Activated CD4-positive, alpha-beta T cell treated with anti-CD3 and anti-CD28 coated beads, Interleukin-2, Interleukin-4, amounts not matched to agents 100 ng/mL and 50 ng/mL, durations not matched to agents 16 hours and 8 hours (primary cell): ENCODE measurements at places on chromosomes 7 and 10.

- no peak for DNase-seq
These were observed 32.3 kb downstream of the PPIF start for GRCh38 chr10:79379512-79380124.

DNA sequence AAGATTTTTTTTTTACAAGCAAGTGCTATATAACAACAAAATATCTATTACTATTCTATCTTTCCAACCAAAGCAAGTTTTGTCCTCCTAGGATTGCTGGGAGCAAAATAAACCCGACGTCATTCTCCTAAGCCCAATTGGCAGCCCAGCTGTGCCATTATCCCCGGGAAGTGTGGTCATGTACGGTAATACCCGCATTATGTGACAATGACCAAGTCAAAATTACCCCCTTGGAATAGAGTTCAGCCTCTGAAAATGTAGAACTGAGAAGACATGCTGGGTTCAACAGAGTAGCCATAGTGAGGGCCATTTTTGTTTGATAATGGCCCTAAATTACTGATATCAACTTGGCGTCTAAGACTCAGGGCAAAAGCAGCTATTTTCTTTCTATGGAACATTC lies 215.5 kb downstream of the LRRTM3 start:
- no peak for DNase-seq

GRCh38 chr7:71842381-71842780 lies 569.8 kb downstream of the CALN1 start:
- no peak for DNase-seq

GRCh38 chr7:35331730-35332678 lies 78.1 kb upstream of the TBX20 start:
- DNase-seq, result no peak

DNA sequence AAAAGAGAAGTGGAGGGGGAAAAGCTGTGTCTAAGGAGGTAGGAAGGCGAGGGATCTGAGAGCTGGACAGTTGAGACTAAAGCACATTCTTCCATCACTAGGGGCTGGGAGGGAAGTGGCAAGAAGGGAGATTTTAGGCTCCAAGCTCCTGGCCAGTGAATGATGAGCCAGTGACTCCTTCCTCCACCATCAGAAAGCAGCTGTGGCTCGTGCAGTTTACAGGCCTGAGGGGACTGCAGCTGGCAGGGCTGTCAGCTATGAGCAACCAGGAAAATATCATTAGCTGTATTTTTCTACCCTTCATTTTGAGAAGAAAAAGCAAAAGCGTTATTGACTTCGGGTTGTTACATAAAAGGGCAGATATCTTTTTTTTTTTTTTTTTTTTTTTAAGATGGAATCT lies 60.7 kb downstream of the GPAM start:
- DNase-seq, result no peak

GRCh38 chr10:120262857-120263547 lies 194.0 kb upstream of the PLPP4 start:
- DNase-seq, result no peak

GRCh38 chr7:30451539-30452279 lies 26.9 kb downstream of the NOD1 start:
- no peak for DNase-seq

DNA sequence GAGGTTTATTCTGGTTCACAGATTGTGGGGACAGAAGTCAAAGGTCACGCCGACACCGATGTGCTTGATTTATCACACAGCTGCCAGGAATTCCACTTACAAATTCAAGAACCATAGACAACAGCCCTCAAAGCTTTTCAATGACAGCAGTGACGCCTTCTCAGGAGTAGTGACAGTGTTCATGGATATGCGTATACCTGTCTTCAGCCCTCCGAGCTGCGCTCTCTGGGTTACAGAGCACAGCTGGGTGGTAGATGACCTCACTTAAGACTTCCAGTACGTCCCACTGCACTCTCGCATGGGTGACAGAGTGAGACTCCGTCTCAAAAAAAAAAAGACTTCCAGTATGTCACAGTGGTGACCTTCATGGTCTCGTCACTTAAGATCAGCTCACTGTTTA lies 108.5 kb downstream of the TCERG1L start:
- no peak for DNase-seq
